GM03348 (cell line): ENCODE measurements at places on chromosomes 7 and 10.

DNA sequence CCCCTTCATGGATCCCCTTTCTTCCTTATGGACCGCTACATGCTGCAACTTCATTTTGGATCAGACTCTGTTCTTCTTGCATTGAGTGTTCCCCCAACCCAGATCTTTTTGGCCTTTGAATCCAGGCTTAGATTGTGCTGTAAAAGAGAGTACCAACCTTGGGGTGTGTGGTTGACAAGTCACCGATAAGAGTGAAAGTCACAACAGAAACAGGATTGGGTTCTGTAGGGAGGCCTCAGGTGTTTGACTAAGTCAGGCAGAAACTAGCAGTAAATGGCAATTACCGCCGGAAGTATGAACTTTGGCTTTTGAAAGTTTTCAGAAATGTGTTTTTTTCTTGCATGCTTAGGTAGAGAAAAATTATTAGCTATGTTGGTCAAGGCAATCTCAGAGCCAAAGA lies 89.3 kb downstream of the TMEM106B start:
- DNase-seq = no peak

DNA sequence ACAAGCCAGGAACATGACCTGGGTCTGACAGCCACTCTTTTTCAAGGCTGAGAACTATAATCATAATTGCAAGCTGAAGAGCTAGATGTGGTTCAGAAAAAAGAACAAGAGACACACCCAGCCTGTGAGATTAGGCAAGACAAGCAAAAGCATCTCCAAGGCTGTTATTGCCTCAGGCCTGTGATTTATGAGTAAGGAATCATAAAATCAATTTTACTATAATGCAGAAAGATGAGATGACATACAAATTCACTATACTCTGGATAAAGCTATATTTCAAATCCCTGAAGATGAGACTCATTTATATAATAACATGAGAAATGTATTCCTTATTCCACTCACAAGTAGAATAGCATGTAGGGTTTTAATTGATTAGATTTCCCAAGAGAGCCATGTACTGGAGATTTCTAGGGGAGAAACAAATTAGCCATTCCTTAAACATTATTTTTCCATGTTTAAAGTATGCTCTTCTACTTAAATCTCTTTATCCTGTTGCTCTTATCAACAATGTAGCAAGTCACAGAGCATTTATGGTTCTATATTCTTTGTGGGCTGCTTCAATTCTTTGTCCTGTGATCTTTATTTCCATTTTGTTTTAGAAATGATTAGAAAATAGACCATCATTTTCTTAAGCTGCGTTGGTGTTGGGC lies 47.4 kb downstream of the FHIP2A start:
- DNase-seq = peak; percentile 62

- no peak for DNase-seq
Measured at GRCh38 chr10:81136261-81136660, 598.6 kb downstream of the SH2D4B start.

- DNase-seq = no peak
Measured at GRCh38 chr7:17506095-17506494, 207.6 kb downstream of the AHR start.

GRCh38 chr7:88218836-88219605 lies 817 bp downstream of the SRI start:
- DNase-seq = peak; percentile 57

DNA sequence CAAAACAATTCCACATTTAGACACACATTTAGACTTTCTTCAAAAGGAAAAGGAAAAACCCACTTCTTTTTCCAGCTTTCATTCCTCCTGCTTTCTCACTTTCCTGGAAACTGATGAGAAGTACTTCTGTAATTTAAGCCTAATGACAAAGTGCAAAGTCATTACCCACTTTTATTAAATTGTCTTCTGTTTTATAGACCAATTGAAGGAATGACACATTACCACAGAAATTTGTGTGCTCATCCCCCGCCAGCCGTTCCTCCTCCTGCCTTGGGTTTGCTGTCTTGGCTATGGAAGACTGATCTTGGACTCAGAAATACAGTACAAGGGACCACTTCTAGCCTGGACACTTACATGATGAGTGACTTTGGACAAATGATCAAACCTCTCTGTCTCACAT lies 717.8 kb downstream of the SORCS3 start:
- DNase-seq = no peak

DNA sequence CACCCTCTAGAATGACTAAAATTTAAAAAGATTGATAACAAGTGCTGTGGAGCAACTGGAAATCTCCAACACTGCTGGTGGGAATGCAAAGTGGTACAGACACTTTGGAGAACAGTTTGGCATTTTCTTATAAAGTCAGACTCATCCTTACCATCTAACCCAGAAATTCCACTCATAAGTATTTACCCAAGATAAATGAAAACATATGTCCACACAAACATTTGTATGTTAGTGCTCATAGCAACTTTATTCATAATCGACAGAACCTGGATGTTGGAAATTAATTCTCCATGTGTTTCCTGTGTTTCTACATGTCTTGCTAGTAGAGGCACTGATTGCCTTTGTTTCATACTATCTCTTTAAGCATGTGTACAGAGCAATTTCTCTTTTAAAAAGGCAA lies 282.4 kb downstream of the AHR start:
- DNase-seq = no peak

DNA sequence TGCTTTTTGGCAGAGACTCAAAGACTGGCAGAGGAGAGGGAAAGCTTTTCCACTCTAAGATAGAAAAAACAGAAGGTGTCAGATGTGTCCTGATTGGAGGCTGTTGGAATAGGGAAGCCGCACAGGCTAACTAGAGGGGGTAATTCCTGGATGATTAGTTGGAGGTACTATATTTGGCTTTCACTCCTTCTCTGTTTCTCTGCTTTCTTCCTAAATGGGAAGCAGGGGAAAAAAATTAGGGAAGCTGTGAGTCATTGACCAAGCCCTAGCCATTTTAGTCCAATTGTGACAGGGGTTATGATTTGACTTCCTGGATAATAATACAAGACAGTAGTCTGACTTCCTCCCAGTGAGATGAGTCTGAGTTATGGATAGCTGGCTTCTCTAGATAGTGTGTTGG lies 475.2 kb upstream of the CELF2 start:
- no peak for DNase-seq

- no peak for DNase-seq
Measured at GRCh38 chr7:149524394-149524793, 26.8 kb upstream of the ZNF746 start.

- no peak for DNase-seq
Measured at GRCh38 chr10:10892290-10892875, 125.3 kb upstream of the CELF2 start.

- DNase-seq = no peak
Measured at GRCh38 chr7:124662937-124663336, 102.7 kb downstream of the GPR37 start.

GRCh38 chr10:38147686-38148085 lies 53.5 kb downstream of the ZNF37A start:
- no peak for DNase-seq

GRCh38 chr7:44967571-44968446 lies 11.0 kb downstream of the MYO1G start:
- DNase-seq = no peak
